ENCODE measurements at places on chromosomes 4 and X. TPM values are rescaled to one million over a fixed set of nuclear protein-coding genes. Genes with fewer than 3 reads are reported as not detected.
A peak's percentile ranks its signal among the peaks of the same experiment; 100 is the strongest.

Gene MAGEA2
- not detected for total RNA-seq

DNA sequence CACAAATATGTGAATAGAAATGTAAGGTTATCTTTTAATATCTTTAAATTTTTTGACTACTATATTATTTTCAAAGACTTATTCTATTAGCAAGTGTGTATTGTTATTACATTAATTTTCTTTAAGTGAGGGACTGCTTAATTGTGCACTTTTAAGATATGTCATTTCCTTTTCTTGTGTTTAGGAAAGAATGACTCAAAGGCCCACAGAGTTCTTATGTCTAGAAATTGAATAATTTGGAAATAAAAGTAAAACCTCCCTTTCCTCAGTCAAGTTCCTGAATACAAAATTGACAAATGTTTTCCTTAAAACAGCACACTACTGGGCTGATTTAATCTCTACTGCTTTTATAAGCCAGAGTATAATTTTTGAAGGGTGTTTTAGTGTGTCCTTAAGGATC is 169.7 kb downstream of the TMEM47 start:
- no peaks in the 10 kb centered on the region for H3K4me1 ChIP-seq
- DNase-seq, result no peak
- H3K4me3 ChIP-seq, result no peak overlapping the region
- H3K27ac ChIP-seq, result no peak overlapping the region
- H3K36me3 ChIP-seq, result no peaks in the 10 kb centered on the region

- H3K27ac ChIP-seq, result no peak overlapping the region
- peaks cover 12% of the 10 kb centered on the region for H3K4me1 ChIP-seq
- no peak overlapping the region for H3K4me3 ChIP-seq
- no peaks in the 10 kb centered on the region for H3K27me3 ChIP-seq
- peak; percentile 34 for DNase-seq
These were observed 38.8 kb downstream of the GAB1 start for GRCh38 chr4:143375326-143376073.

- H3K27ac ChIP-seq, result no peak overlapping the region
- no peaks in the 10 kb centered on the region for H3K36me3 ChIP-seq
- no peaks in the 10 kb centered on the region for H3K4me1 ChIP-seq
- no peak overlapping the region for H3K4me3 ChIP-seq
- no peak for DNase-seq
- no peaks in the 10 kb centered on the region for H3K27me3 ChIP-seq
These were observed 37.4 kb downstream of the ASIC5 start for GRCh38 chr4:155828628-155829027.
